ENCODE measurements at places on chromosomes 1 and 21.

DNA sequence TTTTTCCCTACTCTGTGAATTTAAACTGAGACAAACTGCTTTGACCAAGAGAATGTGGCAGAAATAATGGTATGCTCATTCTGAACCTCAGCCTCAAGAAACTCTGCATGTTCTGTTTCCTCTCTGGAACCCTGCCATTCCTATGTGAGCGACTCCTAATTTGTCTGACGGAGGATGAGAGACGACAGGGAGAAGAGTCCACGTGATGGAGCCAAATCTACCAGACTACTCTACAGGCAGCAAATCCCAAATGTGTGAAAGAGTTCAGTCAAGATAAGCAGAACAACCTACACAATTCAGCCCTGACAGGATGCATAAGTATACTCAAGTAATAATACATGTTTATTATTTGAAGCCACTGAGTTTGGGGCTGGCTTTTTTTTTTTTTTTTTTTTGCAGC is 153.5 kb downstream of the DPYD start:
- no peak for DNase-seq

GRCh38 chr21:45640888-45641479 is 2.5 kb upstream of the PCBP3 start:
- no peak for DNase-seq

GRCh38 chr21:34630536-34631143 is 15.7 kb upstream of the RCAN1 start:
- DNase-seq = peak; percentile 50

DNA sequence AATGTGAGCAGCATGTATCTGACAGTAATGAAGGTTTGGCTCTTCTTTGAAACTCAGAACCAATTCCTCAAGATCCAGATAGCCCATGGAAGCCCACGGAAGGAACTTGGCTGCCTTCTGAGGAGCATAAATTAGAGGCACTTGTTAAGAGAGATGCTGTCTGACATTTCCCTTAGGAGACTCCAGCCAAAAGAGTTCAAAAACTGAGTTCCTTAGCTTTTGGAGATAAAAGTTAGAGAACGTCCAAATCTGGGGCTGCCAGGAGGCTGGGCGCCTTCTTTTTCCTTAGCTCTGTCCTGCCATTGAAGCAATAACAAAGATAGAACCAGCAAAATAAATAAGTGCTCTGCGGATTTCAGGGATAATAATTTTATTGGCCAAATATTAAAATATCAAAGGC is 439.6 kb upstream of the USP24 start:
- DNase-seq = no peak

GRCh38 chr1:200323856-200324400 is 85.9 kb downstream of the ZNF281 start:
- DNase-seq = no peak

DNA sequence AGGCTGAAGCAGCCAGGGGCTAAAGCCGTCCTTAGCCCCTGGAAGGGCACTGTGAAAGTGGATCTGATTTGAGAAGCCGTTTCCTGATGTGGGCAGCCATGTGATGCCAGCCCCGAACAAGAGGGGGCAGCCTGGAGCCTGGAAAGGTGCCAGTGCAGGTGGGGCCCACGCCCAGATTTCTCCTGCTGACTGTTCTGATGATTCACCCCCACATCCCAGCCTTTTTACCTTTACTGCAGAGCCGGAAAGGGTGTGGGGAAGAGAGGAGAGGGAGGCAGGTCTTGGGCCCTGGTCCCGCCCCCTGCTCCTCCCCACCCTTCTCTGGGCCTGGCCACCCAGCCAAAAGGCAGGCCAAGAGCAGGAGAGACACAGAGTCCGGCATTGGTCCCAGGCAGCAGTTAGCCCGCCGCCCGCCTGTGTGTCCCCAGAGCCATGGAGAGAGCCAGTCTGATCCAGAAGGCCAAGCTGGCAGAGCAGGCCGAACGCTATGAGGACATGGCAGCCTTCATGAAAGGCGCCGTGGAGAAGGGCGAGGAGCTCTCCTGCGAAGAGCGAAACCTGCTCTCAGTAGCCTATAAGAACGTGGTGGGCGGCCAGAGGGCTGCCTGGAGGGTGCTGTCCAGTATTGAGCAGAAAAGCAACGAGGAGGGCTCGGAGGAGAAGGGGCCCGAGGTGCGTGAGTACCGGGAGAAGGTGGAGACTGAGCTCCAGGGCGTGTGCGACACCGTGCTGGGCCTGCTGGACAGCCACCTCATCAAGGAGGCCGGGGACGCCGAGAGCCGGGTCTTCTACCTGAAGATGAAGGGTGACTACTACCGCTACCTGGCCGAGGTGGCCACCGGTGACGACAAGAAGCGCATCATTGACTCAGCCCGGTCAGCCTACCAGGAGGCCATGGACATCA is at the start of gene SFN:
SFN (plus strand) TSS at position 369 of the 904 bp plus-strand sequence; CDS start at position 433, 64 bp downstream.
- DNase-seq = peak; percentile 47

GRCh38 chr21:24428591-24429199 is 1178.6 kb downstream of the MRPL39 start:
- peak; percentile 4 for DNase-seq

DNA sequence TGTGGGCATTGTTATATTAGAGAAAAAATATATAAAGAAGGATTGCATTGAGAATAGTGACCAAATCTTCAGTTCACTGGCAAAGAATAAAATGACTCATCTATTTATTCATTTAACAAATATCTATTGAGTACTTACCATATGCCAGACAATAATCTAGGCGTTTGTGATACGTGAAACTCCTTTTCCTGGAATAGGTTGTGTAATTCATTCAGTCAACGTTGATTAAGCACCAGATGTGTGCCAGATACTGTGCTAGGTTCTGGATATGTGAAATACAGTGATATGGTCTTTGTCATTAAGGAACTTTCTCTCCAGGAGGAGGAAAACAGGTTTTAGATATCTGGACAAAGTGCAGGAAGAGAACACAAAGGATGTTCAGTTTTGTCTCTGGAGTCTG is 344.5 kb downstream of the RWDD3 start:
- DNase-seq = no peak

- DNase-seq = no peak
Observed at GRCh38 chr1:163863731-163864130, 542.0 kb downstream of the NUF2 start.

- DNase-seq = peak; percentile 13
Observed at GRCh38 chr1:152110365-152110859, 4.8 kb downstream of the TCHH start.

- no peak for DNase-seq
Observed at GRCh38 chr21:45151445-45152160, 77.2 kb downstream of the ADARB1 start.

- DNase-seq = no peak
Observed at GRCh38 chr1:110057963-110058518, 12.4 kb downstream of the ALX3 start.

DNA sequence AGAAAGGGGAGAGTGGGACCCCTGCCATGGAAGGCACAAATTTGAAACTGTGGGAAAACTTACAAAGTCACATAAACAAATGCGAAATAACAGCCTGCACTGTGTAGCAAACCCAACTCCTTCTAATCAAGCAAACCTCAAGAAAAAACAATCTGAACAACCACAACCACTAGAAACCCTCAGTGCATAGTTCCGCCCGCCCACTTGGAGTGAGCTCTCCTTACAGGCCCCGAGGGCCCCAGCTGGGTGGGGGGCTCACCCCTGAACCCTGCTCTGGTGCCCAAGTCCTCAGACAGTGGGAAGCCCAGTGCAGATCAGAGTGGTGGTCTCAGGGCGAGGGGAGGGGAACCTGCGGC is 931 bp upstream of the MXRA8 start:
- DNase-seq = no peak

GRCh38 chr1:18723206-18723605 is 92.6 kb downstream of the PAX7 start:
- no peak for DNase-seq

GRCh38 chr1:236311040-236311439 is 29.3 kb upstream of the ERO1B start:
- DNase-seq = no peak

DNA sequence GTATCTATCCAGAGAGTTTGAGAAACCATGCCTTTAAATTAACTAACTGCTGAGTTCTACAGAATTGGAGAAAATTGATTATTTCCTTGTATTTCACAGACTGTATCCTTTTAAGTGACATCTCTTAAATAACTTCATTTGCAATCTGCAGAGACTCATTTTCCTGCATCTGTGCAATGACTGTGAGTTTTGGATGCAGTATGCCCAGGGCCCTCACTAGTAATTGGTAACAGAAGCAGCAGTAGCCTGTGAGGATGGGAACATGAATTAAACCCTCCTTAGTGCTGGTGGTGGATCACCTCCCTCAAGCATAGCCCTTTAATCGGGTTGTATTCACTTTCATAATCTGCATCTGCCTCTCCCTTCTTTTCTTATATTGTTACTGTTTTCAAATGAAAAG is 21.7 kb upstream of the SH3D21 start:
- DNase-seq = no peak

- DNase-seq = no peak
Observed at GRCh38 chr1:246064891-246065290, 442.2 kb downstream of the SMYD3 start.

GRCh38 chr1:187794561-187794960 is 965.8 kb downstream of the PLA2G4A start:
- DNase-seq = no peak

DNA sequence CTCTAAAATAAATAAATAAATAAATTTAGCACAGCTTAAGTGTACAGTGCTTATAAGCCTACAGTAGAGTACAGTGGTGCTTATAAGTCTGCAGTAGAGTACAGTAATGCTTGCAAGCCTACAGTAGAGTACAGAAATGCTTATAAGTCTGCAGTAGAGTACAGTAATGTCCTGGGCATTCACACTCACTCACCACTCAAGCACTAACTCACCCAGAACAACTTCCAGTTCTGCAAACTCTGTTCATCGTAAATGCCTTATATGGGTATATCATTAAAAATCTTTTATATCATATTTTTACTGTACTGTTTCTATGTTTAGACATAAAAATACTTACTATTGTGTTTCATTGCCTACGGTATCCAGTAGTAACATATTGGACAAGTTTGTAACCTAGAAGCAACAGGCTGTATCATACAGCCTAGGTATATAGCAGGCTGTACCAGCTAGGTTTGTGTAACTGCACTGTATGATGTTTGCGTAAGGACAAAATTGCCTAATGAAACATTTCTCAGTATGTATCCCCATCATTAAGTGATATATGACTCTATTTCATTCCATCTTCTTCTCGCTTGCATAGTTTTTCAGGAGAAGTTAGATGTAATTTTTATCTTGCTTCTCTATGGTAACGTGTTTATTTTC is 14.0 kb upstream of the S100B start:
- DNase-seq = no peak

GRCh38 chr1:54118704-54119103 is 34.1 kb downstream of the CDCP2 start:
- DNase-seq = no peak

GRCh38 chr1:152513081-152513480 is 1.2 kb upstream of the CRCT1 start:
- no peak for DNase-seq

- DNase-seq = no peak
Observed at GRCh38 chr1:114479134-114479533, 31.9 kb downstream of the TRIM33 start.

- DNase-seq = no peak
Observed at GRCh38 chr1:184860535-184860934, 105.9 kb upstream of the EDEM3 start.

- no peak for DNase-seq
Observed at GRCh38 chr1:48946070-48946469, 169.4 kb upstream of the BEND5 start.

GRCh38 chr1:61076728-61077675 is 5.4 kb upstream of the NFIA start:
- peak; percentile 89 for DNase-seq

DNA sequence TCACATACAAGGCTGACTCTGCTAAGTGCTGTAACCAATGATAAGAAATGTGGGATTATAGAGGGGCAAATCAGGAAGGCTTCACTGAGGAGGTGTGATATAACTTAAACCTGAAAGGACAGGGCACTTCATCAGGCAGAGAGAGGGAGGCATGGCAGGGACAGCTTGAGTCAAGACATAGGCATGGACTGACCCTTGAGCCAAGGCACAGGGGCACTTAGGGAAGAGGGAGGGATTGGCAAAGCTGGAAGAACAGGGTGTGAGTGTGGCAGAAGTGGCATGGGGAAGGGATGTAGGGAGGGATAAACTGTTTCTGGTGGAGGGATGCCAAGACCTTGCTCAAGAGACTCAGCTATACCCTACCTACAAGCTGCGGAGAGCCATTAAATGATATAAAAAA is 81.3 kb downstream of the PLXNA2 start:
- DNase-seq = no peak

DNA sequence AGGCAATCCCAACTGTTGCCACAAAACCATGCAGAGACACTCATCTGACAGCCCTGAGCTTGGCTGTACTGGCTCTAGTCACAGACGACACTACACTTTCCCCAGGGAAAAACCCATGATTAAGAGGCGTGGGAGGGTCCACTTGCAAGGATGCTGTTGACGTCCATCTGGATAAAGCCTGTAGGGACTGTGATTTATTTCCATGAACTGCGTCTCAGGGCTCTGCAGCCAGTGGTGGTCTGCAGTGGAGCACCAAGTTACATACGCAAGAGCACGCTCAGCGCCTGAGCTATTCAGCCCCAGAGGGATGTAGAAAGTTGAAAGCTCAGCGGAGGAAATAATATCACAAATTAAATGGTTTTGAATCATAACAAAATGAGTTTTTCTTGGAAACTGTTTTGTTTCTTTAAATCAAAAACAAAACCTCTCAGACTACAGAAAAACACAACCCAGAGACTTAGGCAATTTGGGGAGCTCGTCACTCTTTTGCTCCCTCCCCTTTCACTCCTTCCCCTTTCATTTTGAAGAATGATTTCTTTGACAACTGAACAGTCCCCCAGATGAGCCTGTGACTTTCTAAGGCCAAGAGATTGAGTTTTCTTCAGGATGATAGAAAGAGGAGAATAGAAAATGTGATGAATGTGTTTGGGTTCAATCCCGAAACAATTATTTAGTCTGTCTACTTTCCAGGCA is 71.2 kb downstream of the NGF start:
- DNase-seq = no peak

- DNase-seq = peak; percentile 2
Observed at GRCh38 chr1:200437556-200438203, 27.8 kb upstream of the ZNF281 start.

DNA sequence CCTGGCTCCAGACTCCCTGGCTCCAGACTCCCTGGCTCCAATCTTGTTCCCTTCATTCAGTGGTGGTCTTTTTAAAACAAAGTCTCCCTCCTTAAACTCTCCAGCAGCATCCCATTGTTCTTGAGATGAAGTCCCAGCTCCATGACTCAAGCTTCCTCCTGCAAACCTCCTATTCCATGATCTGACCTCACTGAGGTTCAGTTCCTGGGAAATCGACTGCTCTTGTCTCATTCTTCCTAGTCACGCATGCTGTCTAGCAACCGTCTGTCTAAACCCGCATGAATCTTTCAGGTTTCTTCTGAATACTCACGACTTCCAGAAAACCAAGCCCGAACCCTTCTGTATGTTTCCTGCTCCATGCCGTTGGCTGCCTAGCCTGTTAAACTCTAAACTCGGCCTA is 91.9 kb downstream of the RAVER2 start:
- no peak for DNase-seq

GRCh38 chr21:31383770-31384169 is 39.7 kb upstream of the TIAM1 start:
- DNase-seq = no peak

GRCh38 chr1:17056551-17056950 is 2.7 kb upstream of the SDHB start:
- no peak for DNase-seq

GRCh38 chr1:7707527-7707926 is 63.6 kb upstream of the VAMP3 start:
- no peak for DNase-seq

- peak; percentile 6 for DNase-seq
Observed at GRCh38 chr1:99004254-99004860, 304 bp downstream of the PLPPR5 start.

GRCh38 chr1:206797534-206798383 is 25.5 kb upstream of the IL10 start:
- DNase-seq = peak; percentile 27
